ENCODE measurements at places on chromosomes 5 and 9.

GRCh38 chr9:114459464-114459863 is 45.8 kb downstream of the WHRN start:
- DNase-seq = no peak

GRCh38 chr5:159884917-159885620 is 31.2 kb upstream of the ADRA1B start:
- DNase-seq = no peak

DNA sequence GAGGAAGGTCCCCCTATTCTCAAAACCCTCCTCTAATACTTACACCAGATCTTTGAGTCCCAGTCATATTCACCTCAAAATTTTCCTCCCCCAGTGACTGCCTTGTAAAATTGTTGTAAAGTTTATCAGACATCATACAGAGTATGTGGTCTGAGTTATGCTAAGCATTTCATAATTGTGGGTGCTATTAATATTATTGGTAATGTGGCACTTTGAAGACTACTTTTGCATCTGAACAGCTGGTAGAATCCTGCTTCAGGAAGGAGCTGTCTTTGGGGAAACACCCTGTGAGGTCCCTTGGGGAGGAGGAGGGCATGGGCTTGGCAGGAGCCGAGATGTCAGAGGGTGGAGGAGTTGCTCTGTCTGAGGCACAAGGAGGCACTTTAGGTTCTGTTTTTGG is 164.9 kb upstream of the ZNF618 start:
- DNase-seq = no peak

GRCh38 chr5:172450861-172451695 is 3.2 kb downstream of the SH3PXD2B start:
- peak; percentile 75 for DNase-seq

GRCh38 chr5:149452007-149452664 is 73.0 kb upstream of the IL17B start:
- DNase-seq = no peak

GRCh38 chr9:120755810-120756434 is 37.3 kb downstream of the FBXW2 start:
- DNase-seq = no peak

DNA sequence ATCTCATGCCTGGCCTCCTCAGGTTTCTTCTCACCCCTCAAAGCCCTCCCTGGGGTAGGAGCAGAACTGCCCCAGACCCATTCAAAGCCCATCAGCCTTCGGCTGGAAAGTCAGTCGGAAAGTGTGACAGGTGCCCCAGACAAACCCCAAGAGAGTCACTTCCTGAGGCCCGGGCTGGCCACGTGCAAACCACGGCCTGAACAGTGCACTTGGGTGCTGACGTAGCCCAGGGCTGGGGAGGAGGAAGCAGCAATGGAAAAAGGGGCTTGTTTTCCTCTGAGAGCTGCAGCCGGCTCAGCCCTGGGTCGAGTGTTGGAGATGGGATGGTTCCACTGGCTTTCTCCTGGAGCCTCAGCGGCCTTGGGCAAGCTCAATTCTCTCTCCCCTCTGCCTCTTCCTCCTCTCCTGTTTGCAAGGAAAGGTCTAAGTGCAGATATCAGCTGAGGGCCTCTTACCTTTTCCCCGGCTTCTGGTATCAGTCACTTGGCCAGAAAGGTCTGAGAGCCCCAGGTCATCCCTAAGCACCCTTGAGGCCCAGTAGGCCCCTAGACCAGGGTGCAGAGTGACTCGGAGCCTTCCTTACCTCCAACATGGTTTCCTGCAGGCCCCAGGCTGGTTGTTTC is 5.9 kb upstream of the EGR1 start:
- no peak for DNase-seq

Data from 8988T (cell line).